GM20000 (cell line): ENCODE measurements at places on chromosomes 3 and 15.

- DNase-seq: peak; percentile 37
Observed at GRCh38 chr3:187066228-187066995, 72.9 kb downstream of the RPL39L start.

GRCh38 chr15:98308117-98308516 is 340.2 kb upstream of the IGF1R start:
- no peak for DNase-seq

- DNase-seq: no peak
Observed at GRCh38 chr3:190554197-190554596, 40.3 kb downstream of the IL1RAP start.

DNA sequence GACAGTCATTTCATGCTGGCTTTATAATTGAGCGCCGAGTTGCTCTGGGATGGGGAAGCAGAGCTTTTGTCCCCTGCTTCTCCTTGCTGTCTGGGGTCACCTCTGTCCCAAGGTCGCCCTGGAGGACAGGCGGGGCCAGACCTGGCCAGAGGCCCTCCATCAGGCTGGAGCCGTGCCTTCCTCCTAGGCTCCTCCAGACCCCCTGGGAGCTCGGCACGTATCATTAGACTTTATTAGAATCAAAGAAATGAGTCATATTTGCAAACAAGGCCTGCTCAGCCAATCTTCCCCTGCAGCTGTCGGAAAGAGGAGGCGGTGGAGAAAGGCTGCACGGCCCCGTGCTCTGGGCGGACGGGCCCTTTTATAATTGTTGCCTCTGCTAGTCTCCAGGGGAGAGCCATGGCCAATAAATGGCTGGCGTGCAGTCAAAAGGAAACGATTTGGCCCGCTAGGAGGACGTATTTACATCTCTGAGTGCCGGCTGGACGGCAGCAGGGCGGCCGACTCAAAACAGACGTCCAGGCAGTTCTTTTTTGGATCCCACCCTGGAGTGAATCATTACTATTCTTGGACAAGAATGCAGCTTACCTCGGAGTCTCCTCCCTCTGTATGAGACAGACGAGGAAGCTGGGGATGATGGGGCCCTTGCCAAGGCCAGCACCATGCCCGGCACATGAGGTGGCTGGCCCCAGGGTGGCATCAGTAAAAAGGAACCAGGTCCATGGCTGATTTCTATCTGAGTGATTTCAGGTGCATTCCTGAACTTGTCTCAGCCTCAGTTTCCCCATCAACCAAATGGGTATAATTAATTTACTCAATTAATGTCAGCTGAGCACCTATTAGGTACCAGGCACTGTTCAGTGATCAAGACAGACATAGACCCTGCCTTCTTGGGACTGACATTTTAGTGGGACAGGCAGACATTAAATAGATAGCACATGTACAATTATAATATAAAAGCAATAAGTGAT is 50.6 kb downstream of the SLC6A6 start:
- no peak for DNase-seq

DNA sequence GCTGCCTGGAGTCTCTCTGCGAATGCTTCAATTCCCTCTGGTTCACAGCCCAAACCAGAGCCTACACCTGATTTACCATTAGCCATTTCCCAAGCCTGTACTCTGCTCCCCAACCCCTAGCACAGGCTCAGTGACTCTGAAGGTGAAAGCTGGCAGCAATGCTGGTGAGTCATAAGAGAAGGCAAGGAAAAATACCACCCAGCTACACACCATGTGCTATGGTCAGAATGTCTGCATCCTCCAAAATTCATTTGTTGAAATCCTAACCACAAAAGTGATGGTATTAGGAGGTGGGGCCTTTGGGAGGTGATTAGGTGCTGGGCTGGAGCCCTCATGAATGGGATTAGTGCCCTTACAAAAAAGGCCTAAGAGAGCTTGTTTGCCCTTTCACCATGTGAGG is 117.1 kb upstream of the TJP1 start:
- DNase-seq: no peak

GRCh38 chr3:72907731-72908620 is 20.1 kb downstream of the GXYLT2 start:
- no peak for DNase-seq

- peak; percentile 68 for DNase-seq
Observed at GRCh38 chr15:99704444-99704838, 28.8 kb downstream of the LYSMD4 start.
